Stimulated activated CD8-positive, alpha-beta memory T cell treated with anti-CD3 and anti-CD28 coated beads, Interleukin-15, amount 100 ng/mL, for 48 hours (primary cell): ENCODE measurements at places on chromosomes 5 and 9.

GRCh38 chr5:142601432-142601831, 84.5 kb downstream of the FGF1 start:
- no peak for DNase-seq

DNA sequence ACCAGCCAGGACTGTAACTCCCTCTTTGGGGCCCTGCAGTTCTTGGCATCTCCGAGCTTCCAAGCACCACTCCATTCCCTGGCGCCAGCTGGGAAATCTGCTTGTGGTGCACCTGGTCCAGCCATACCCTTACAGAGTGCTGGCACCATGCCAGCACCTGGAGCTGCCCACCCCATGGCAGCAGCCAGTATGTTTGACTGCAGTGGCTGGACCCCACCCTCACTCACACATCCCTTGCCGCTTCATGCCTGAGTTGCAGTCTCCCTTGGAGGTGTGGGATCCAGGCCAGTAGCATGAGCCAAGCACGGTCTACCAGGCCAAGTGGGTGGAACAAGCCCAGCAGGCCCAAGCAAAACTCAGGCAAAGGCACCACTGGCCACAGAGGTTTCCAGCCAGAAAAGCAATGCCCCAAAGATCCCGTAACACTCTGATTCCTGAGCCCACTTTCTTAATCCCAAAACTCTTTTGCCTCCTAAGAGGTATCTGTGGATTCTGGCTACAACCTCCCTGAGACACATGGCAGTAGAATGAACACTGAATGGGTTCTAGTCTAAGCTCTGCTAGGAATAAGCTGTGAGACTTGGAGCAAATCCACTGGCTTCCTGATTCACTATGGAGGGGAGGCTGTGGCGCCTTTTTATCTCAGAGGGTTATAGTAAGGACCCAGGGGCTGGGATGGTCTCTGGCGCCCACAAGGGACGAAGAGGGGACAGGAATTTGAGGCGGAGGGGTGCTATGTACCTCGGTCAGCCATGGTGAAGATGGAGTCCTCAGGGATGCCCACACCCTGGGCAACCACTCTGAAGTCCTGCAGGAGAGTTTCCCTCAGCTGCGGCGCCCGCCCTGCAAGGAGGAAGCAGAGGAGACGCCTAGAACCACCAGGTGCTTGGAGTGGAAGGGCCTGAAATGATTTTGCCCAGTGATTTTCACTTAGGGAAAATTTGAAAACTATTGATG, 5.6 kb downstream of the AMBP start:
- DNase-seq, result no peak

GRCh38 chr9:93221044-93221443, 37.1 kb downstream of the WNK2 start:
- no peak for DNase-seq

GRCh38 chr5:163106098-163106497, 331.3 kb upstream of the CCNG1 start:
- no peak for DNase-seq

DNA sequence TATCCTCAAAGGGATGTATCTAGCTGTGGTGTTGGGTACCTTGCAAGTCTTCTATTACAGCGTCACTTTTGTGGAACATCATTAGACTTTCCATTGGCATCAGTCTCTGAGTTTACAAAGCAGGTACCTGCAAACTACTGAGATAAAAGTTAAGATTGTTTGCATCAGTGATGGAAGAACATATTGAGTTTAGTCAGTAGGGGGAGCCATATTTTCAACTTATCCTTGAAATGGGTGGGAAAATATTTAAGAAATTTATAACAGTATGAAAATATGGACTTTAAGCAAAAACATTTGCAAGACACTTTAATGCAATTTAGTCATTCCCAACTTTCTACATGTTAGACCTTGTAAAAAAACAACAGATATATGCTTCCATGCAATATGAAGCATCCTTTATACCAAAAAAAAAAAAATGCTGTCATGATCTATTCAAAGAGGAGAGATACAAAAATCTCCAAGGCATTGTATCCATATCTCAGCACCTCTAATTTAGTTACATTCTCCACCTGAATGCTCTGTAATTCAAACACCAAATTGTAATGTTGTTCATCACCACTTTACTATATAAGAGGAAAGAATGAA, 98.6 kb upstream of the ADAMTS19 start:
- no peak for DNase-seq

DNA sequence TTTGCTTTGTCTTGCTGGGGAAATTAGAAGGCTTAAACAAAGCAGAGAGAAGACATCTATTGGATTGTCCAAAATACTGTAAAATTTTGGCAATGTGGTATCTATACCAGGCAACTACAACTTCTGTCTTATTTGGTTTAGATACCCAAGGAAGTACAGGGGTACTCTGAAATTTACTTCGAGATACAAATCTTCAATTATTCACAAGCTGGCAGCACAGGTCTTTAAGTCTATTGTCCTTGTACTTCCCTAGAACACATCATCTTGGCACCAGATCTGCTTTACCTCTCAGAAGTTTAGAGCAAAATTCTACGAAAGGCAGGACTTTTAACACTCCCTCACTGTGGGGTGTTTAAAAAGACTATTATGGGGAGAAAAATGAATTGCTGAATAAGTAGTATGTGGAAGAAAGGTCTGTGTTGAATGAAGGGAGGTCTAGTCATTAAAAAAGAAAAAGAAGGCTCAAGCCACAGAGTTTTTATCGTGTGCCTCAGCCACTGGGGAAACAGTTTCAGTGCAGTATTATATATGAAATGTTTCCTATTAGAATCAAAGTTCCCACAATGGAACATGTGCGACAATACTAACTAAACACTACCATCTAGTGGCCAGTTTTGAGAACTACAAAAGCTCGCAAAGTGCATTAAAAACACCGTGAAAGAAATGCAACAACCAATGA, 93.7 kb downstream of the PDE4D start:
- no peak for DNase-seq

DNA sequence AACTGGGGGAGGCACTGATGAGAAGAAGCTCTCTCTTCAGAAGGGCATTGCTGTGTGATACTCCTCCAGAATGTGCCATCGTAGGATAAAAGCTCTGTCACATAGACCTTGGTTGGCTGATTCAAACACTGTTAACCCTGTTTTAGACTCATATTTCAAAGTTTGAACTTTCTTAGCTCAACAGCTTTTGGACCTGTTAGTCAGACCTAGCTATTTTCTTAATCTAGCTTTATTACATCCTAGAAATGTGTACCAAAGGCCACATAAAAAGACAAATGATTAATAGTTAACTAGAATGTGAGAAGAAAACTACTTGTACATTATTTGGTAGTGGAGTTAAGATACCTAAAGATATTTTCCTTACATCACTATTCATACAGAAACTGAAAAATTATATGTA, 4.3 kb downstream of the RHOBTB3 start:
- DNase-seq, result no peak

DNA sequence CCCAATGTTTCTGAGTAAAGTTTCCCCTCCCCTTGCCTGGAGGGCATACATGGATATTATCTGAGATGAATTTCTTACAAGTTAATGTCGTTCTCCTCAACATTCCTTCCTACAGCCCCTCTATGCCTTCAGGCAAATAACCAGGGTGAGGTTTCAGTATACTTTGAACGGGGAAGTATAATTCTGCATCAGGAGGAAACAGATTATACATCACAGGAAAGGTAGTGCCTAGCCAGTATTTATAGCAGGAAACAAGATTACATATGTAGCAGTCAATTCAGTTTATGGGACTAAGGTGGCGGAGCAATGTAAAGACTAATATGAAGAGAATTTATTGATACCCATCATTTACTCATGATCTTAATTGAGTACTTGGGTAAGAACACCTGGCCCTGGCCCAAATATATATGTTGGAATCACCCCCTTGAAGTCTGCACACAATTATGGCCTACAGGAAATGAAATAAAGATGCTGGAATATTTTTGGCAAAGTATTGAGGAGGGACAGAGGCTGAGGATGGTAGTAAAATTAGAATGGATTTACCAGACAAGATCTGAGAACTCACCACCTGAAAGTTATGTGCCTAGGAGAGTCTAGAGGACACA, 661.1 kb downstream of the PTPRD start:
- no peak for DNase-seq

GRCh38 chr9:75624998-75625397, 265.5 kb upstream of the PCSK5 start:
- DNase-seq, result no peak

DNA sequence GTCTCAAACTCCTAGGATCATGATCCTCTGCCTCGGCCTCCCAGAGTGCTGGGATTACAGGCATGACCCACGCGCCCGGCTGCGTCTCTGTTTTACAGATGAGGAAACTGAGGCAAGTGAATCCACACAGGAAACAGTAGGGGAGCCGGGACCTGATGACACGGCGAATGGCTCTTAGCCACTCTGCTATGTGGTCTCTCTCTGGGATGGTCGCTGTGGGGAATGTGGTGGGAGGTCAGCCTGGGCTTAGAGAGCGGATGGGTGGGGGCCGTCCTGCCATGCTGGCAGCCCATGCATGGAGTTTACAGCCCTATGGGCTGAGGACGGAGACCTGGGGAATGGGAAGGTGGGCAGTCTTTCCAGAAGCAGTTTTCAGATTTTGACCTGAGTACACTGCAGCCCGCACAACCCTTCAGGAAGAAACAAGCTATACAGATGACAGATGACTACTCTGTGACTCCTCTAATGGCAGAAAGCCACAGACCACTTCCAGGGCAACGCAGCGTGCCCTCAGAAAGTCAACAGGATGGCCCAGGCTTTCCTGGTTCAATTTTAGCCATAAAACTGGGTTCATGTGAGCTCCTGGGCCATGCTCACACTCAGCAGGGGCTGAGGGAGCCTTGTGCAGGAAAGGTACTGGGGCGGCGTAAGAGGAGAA, 136.1 kb upstream of the RAPGEF1 start:
- no peak for DNase-seq

- no peak for DNase-seq
Measured at GRCh38 chr9:133502112-133502511, 22.6 kb downstream of the MYMK start.

GRCh38 chr5:62256161-62257019, 49.6 kb upstream of the KIF2A start:
- DNase-seq, result no peak

- DNase-seq, result peak; percentile 65
Measured at GRCh38 chr5:78985116-78985724, at the start of gene ARSB. Gene ARSB, minus strand, starts transcription at chr5:78985310. Its CDS starts 62 bp downstream, at chr5:78985248.

DNA sequence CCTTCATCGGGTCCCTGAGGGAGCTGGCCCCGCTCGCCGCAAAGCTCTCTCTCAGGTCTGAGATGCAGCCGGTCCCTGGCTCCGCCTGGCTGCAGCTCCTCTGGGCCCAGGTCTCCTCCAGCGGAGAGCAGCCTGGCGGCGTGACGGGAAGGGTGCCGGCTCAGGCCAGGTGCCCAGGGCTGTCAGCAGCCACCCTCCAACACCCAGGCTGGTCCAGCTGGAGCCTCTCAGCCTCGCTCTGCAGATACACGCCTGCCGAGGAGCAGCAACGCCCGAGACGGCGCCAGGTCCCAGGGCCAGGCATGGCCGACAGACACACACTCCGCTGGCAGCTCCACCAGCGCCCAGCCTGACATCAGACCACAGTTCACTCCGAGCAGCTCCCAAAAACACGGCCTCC, 25.6 kb downstream of the FAM163B start:
- no peak for DNase-seq

- no peak for DNase-seq
Measured at GRCh38 chr9:72203205-72203803, 54.1 kb downstream of the GDA start.

- no peak for DNase-seq
Measured at GRCh38 chr9:136853596-136854112, 1.5 kb downstream of the MAMDC4 start.

DNA sequence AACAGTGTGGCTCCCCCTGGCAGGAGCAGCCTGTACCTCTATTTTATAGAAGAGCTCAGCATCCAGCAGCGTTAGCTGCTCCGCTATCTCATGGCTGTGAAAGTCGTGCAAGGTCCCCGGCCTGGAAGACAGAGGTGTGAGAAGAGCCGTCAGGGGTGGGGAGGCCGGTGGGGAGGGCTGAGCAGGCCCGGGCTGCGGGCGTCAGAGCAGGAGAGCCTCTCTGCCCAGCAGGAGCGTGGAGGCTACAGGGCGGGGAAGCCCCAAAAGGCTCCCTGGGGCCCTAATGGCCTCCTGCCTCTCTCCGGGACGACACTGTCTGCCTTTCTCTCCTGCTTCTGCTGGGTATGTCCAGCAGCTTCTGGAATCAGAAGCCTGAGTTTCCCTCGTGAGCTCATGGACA, 42.6 kb downstream of the PRRT1B start:
- no peak for DNase-seq

DNA sequence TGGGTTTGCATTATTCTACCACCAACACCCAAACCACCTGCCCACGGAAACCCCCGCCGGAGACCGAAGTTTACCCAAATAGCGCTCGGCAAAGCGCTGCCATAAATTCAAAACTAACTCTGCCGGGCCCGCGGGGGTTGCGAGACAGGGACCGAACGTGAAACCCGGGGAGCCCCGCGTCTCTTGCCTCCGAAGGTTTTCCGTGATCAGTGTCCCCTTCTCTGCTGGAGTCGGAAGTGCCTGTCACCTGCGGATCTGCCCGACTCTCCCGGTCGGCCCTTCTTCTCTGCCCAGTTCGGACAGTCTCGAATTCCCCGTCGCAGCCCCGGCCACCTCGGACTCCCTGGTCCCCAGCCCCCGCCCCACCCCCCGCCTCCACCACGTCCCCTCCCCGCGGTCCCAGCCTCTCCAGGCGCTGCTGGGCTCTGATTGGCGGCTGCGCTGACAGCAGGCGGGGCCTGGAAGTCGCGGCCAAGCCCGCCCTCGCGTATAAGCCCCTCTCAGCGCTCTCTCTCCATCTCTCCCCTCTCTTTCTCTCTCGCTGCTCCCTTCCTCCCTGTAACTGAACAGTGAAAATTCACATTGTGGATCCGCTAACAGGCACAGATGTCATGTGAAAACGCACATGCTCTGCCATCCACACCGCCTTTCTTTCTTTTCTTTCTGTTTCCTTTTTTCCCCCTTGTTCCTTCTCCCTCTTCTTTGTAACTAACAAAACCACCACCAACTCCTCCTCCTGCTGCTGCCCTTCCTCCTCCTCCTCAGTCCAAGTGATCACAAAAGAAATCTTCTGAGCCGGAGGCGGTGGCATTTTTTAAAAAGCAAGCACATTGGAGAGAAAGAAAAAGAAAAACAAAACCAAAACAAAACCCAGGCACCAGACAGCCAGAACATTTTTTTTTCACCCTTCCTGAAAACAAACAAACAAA, at the start of gene RORB:
RORB (plus strand) TSS at position 517 of the 929 bp plus-strand sequence. CDS start 642 bp downstream, outside the sequence.
- peak; percentile 29 for DNase-seq

GRCh38 chr5:180832638-180833068, 28.4 kb downstream of the ZFP62 start:
- no peak for DNase-seq

DNA sequence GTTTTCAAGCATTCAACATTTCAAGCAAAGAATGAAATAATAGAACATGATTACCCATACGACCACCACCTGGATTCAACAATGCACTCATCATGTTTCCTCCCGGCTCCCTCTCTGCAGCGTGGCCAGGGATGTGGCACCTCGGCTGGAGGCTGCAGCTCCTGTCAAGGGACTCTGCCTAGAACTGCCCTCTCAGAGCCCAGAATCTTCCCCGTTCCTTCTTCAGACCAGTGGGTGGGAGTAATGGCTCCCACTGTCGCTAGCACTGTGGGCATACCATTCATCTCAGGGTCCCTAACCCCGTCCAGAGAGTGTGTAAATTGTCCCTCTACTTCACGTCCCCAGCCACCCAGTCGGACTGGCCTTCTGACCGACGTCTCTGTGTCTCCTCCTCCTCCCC, 118.6 kb upstream of the COL5A1 start:
- no peak for DNase-seq

- no peak for DNase-seq
Measured at GRCh38 chr5:107799306-107799705, 128.6 kb upstream of the EFNA5 start.

GRCh38 chr5:154923441-154924430, 14.3 kb downstream of the GEMIN5 start:
- DNase-seq, result no peak
